ENCODE measurements at places on chromosomes 12 and 14.

DNA sequence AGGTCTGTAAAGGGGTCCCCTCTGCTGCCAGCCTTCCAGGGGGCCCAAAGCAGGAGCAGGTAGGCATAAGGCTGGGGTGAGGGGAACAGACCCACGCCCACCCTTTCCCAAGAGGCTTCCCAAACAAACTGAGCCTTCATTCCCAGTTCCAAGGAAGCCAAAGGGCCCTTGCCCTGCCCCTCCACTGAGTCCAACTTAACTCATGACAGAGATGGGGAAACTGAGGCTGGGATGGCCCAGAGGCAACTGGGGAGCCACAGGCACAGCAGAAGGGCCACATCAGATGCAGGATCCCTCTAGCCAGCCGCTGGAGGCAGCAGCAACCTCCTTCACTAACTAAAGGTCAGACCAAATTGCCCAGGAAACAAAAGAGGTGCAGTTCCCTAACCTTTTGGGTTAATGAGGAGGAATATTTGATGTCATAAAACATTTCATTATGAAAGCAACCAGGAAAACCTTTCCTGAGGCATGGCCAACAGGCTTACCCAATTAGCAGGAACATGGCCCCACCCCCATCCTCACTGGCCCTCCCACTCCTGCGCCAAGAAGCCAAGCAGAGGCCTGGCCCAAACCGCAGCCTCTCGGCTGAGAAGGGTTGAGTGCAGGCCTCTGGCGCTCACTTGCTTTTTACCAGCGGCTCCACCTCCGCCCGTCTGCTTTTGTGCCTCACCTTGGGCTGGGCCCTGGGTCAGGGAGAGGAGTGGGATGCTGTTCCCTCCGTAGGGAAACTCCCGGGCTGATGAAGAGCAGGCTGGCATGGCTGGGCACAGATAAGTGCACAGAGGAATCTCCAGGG lies 293.5 kb upstream of the RTL1 start:
- no peak for DNase-seq

DNA sequence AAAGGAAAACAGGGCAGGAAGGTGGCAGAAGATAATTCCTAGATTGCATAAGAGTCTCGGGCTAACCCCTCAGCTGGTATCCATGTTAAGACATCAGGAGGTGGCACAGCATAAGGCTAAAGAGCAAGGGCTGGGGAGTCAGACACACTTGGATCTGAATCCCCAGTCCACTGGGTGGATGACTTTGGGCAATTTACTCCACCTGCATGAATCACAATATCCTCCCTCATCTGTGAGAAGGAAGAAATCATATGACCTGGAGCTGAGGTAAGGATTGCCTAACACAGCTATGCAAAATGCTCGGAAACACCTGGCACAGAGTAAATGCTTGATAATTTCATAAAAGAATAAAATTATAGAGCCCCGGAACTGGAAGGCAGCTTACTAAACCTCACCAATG lies 217.9 kb downstream of the PIK3C2G start:
- DNase-seq: no peak

- DNase-seq: no peak
Measured at GRCh38 chr12:20174528-20175175, 193.7 kb upstream of the PDE3A start.

- no peak for DNase-seq
Measured at GRCh38 chr12:2168808-2169207, 116.0 kb downstream of the CACNA1C start.

DNA sequence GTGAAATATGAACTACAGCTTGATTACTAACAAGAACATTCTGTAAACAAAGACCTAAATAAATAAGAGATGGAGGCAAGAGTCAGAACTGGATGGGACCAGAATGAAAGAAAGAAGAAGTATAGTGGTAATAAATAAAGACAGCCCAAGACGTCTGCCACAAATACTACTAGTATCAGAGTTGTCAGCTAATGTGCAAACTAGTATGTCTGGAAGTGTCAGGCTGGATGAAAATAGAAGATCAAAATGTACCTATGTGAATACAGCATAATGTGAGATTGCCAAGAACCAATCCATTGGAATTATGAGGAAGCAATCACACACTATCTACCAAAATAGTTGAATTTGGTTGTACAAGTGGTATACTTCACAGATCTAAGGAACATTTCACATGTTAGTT lies 353.0 kb downstream of the BTG1 start:
- DNase-seq: no peak

DNA sequence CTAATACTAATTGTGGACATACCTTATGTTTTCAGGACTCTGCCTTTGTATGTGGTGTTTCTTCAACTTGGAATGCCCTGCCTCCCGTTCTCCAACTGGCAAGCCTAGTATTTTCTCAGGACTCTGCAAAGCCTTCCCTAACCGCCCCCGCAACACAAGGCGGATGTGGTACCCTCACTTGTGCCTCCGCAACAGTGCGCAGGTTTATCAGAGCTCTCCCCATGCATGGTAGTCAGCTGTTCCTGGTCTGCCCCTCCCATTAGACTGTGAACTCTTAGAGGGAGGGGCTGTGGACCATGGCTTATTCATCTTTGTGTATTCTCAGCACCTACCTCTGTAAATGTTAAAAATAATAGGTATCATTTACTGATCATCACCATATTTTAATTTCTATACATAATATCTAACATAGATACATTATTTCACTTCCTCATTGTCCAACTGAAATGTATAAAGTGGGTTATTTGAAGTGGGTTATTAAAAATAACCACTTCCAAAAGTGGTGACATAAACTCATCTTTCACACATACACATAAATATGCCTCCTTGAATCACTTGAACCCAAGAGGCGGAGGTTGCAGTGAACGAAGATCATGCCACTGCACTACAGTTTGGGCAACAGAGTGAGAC lies 9.0 kb downstream of the LPAR5 start:
- no peak for DNase-seq

Data from nephron progenitor cell (in vitro differentiated cells).